ENCODE measurements at places on chromosomes 7 and 10. TPM values are rescaled to one million over a fixed set of nuclear protein-coding genes. Genes with fewer than 3 reads are reported as not detected.

GRCh38 chr7:56046721-56047445, 4.4 kb downstream of the PSPH start:
- DNase-seq: no peak

DNA sequence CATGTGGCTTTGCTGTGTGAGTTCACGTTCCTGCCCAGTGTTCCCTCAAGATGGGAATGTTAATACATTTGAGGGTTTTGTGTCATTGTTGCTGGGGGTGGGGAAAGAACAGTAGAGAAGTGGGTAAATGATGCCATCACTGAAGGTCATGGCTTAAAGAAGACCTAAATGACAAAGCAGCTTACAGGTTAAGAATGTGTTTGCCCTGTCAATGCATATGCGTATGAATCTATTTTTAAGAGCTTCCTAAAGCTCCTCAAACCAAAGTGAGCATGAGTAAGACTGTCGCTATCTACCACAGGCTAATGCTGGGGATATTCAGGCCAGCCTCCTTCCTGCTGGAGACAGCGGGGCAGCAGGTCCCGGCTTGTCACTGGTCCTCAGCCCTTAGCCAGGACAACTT, 162.9 kb downstream of the CREB5 start:
- no peak for DNase-seq

DNA sequence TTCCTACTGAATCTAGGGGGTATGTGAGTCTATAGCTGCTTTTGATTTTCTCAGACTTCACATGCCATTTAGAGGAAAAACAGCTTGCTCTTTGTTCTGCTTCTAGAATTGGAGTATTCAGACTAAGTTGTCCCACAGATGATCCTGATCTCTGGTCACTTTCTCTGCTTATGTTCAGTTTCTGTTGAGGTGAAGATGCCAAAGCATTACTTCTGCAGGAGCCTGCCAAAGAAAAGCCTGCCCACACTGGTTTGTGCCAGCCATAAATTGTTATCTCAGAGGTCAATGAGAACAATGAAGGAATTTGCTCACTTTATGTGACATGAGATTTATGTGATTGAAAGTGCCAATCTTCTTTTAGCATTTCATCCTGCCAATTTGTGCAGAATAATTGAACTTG, 163.6 kb downstream of the CDK14 start:
- DNase-seq: no peak

DNA sequence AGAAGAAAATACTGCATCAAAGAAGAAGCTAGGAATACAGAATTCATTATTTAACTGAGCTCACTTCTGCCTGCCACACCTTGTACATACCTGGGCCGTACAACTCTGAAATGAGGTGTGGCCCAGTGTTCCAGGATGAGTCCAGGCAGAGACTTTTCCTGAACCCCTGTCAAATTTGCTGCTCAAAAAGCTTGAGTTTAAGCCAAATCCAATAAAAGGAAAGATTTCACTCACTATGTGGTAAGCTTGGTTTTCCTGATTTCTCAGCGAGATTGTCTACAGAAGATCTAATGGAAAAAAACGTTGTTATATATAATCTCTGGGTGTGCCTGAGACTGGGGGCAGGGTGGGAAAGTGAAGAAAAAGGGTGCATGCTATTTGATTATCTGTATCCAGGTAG, 72.1 kb upstream of the EGFR start:
- no peak for DNase-seq

DNA sequence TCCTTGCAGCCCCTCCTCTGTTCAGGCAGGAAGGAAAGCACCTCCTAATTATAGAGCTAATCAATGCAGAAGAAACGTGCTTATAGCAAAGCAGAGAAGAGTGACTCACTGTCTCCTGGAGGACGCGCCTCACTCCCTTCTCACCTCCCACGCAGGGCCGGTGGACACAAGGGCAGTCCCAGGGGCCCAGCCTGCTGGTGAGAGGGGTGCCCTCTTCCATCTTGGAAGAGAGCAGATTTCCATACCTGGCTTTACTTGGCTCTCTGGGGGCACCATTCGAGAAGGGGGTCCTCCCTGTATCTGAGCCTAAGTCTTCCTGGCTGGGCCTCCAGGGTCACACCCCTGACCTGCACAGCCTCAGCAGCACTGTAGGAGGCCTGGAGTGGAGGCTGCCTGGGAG, 55.8 kb downstream of the RASGEF1A start:
- DNase-seq: no peak

GRCh38 chr7:71193099-71193810, 61.3 kb downstream of the GALNT17 start:
- DNase-seq: no peak

DNA sequence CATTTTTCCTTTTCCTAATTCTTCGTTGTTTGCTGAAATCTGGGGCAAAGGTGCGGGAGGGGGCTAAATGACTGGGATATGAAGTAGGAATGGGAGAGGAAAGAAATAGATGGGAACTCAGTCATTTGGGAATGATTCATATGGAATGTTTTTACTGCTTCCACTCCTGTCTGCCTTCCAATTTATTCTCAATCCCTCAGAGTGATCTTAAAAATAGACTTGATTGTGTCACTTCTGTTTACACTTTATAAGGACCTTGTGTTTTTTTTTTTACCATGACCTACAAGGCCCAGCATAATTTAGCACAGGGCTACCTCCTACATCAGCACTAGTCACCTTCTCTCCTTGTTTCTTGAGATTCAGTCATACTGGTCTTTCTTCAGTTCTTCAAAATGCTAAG, 97.9 kb downstream of the PTEN start:
- DNase-seq: no peak

GRCh38 chr7:37201876-37202198, 246.8 kb downstream of the ELMO1 start:
- DNase-seq: no peak

- DNase-seq: peak; percentile 57
These were observed at the start of gene GSTO1 for GRCh38 chr10:104254493-104255310. TSS of gene GSTO1 (plus strand) at chr10:104254892. CDS start at chr10:104254929, 37 bp downstream.

- no peak for DNase-seq
These were observed 25.3 kb downstream of the HK1 start for GRCh38 chr10:69303632-69304051.

DNA sequence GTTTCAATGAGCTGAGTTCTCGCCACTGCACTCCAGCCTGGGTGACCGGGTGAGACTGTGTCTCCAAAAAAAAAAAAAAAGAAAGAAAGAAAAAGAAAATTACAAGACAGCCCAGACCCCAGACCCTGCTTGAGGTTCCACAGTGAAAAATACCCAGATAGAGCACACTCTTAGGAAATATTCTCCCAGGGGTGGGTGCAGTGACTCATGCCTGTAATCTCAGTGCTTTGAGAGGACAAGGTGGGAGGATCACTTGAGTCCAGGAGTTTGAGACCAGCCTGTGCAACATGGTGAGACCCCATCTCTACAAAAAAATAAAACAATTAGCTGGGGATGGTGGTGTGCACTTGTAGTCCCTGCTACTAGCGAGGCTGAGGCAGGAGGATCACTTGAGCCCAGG, 41.1 kb upstream of the GTF2IRD1 start:
- DNase-seq: no peak

DNA sequence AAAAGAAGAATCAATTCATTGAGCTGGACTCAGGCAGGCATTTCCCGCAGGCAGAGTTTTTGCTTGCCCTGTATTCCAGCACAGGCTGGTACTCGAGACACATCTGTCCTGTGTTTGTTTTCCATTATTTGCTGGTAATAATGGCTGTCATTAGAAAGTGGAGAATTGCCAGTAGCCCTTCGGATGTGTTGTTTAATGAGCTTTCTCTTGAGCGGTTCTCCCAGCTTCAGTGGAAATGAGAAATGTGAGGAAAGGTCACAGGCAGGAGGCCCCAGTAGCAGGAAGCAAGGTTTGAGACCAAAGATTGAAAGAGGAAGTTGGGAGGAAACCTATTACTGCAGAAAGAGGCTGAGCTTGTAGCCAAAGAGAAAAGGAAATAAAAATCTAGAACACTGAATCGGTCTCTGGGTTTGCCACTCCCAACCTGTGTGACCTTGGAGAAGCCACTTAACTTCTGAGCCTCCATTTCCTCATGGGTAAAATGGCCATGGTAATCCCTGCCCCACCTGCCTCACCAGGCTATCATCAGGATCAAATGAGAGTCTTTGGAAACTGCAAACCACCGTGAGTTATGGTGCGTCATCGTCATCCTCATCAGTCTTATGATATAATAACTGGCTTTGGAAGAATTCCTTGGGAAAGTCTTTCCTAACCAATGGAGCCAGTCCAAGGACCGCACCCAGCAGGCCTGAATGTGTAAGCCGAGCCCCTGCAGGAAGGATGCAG, 67.7 kb downstream of the TACR2 start:
- no peak for DNase-seq

- DNase-seq: peak; percentile 6
These were observed 37.5 kb downstream of the AGAP4 start for GRCh38 chr10:45809837-45810236.

DNA sequence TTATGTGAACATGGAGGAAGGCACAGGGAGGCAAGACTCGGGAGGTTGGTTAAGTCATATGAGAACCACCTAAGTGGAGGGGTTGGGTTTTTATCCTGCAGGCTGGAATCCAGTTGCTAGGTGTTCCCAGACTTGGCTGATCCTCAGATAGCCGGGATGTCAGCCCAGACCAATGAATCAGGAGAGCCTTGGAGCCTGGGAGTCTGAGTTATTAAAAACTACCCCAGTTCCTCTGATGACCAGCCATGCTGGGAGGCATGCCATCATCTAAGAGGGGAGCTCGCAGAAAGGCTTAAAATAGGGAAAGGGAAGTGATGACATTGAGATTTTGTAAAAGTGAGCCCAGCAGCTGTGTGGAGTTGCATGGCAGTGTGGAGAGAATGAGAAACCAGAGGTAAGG, 238.1 kb downstream of the ZNF248 start:
- no peak for DNase-seq

DNA sequence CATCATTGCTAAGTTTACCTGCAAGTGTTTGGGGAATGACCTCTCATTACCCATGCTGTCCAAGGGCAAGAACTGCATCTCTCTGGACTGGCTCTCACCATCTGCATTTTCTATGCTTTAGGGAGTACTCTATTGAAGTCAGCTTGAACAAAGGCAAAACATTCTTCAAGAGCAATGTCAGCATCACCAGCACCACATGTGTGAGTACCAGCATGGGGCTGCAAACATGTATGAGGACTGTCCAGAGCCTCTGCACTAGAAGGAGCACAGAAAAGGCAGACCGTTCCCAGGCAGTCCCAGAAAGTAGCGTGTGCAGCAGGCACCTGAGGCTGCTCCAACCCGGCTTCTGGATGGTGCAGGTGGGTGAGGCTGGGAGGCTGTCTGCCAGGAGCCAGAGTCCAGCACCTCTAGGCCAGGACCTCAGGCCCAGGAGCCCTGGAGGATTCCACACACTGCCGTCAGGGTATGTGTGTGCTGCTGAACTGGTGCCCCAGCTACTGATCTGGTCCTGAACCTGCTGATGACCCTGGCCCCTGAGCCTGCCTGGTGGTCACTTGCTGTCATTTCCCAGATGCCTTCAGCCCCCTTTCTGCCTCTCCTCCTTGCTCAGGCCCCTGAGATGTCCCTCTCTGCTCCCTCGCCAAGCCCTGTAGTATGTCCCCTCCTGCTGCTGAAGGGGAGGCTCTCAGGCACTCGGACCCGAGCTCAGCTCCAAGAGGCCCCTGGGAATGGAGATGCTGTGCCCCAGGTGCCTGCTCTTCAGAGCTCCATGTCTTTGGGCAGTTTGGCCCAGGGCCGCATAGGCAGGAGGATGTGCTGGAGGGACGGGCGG, 20.7 kb downstream of the ANTXRL start:
- no peak for DNase-seq

- no peak for DNase-seq
These were observed 2.3 kb upstream of the ZC3HAV1 start for GRCh38 chr7:139111811-139112301.

- DNase-seq: no peak
These were observed 10.0 kb upstream of the GTF2IRD1 start for GRCh38 chr7:74443543-74444247.

- DNase-seq: peak; percentile 18
These were observed 238.0 kb upstream of the PPP2R2D start for GRCh38 chr10:131662851-131663250.

TRIM73 gene
- total RNA-seq: 20.0 TPM

CALML5 gene
- not detected for total RNA-seq

NPM3 gene
- total RNA-seq: 6.6 TPM

CALCR gene
- not detected for total RNA-seq

PNLIPRP2 gene
- not detected for total RNA-seq

TACC2 gene
- total RNA-seq: 43.3 TPM

VWC2 gene
- total RNA-seq: 3.2 TPM

AKR1C4 gene
- not detected for total RNA-seq
